ENCODE measurements at places on chromosomes 5 and 9.
A peak's percentile ranks its signal among the peaks of the same experiment; 100 is the strongest.

GRCh38 chr9:34576597-34577399, 12.7 kb downstream of the CNTFR start:
- DNase-seq, result no peak

DNA sequence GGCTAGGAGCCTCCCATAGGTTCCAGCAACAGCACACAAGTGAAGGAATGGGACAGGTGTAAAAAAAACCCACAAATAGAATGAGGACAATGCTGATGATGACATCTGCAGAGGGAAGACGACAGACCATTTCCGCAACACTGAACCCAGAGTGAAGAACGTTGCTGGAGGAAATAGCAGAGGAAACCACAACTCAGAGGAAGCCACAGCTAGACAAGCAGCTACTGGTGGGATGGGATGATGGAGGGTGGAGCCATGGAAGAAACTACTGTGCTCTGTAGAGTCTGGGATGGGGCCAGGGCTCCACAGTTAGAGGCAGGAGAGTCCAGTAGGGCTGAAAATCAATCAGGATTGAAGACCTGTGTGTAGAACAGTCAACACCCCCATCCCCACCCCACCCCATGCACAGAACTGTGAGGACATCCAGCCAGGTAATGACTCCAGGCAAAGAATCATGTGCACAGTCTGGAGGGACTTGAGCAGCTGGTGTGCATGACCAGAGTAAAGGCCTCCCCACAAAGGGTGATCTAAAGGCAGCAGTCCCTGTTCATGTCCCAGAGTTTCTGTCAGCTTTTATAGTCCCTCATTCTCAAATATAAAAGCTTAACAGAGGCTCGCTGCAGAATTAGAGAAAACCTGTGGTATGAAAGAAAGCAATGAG, 65.2 kb upstream of the SPIN1 start:
- no peak for DNase-seq

GRCh38 chr5:107671742-107672210, 1.0 kb upstream of the EFNA5 start:
- peak; percentile 83 for DNase-seq

DNA sequence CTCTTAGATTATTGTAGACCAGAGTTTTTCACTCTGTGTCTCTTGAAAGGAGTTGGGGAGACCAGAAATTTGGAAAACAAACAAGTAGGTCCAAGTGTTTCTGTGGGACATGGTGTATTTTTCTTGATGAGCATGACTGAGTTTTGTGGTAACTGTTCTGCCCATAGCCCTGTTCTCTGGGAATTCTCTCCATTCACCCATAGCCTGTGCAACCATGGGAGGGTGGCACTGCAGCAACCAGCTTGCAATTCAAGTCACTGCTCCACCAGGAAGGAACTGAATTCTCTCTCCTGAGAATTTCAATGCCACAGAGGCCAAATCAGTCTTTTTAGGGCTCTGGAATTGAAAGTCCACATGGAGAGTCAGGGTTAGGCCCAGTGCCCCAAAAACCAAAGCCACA, 475.3 kb upstream of the TRPC7 start:
- DNase-seq, result no peak

GRCh38 chr9:72333709-72334108, 31.3 kb downstream of the ZFAND5 start:
- DNase-seq, result no peak

All from RKO (cell line).